Cardiac atrium fibroblast (primary cell): ENCODE measurements at places on chromosomes 2 and 18. TPM values are rescaled to one million over a fixed set of nuclear protein-coding genes. Genes with fewer than 3 reads are reported as not detected.

The RIF1 gene
- total RNA-seq: 15.3 and 17.7 TPM in 2 replicates

The ZNF396 gene
- total RNA-seq: 0.32 and 0.54 TPM in 2 replicates

The TIMM21 gene
- 39.5 and 50.4 TPM in 2 replicates for total RNA-seq

The SLC9A4 gene
- not detected in 2 replicates for total RNA-seq

The CACNB4 gene
- under 0.01 and 0.54 TPM in 2 replicates for total RNA-seq

The RTP5 gene
- total RNA-seq: not detected in 2 replicates

The SKOR2 gene
- total RNA-seq: not detected in 2 replicates

The DSG1 gene
- total RNA-seq: not detected in 2 replicates
